ENCODE measurements at places on chromosomes 4 and X. TPM values are rescaled to one million over a fixed set of nuclear protein-coding genes. Genes with fewer than 3 reads are reported as not detected.

DNA sequence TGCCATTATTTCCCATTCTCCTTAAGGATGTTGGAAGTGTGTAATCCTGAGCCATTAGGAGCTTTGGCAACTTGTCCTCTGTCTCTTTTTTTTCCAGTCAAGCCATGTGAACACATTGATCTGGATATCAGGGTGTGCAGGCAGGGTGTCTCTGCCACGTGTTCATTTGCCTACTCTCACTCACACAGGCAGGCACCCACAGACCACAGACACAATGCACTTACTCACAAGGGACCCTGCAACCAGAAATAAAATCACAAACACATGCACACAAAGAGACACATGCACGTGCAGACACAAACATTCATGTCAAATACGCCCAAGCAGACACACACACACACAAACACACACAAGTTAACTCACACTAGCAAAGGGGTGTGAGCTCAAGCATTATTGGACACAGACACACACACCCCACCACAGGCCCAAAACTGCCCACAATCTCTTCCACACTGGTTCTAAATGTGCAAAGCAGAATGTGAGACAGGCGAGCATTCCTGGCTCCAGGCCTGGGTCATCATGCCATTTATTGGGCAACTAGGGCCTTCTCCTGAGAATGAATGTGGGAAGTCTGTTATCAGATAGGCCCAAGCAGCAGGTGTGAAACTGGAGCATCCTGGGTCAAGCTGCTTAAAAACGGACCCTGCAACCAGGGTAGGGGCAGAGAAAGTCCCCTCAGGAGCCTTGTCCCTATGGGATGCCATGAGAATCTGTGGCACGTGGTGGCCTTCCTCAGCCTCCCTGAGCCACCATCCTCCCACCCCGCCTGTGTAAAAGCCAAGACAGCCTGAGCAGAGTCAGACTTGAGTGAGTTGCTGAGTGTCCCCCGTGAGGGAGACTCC is 63.4 kb downstream of the NBDY start:
- H3K4me3 ChIP-seq: no peak overlapping the region
- DNase-seq: no peak
- no peaks in the 10 kb centered on the region for H3K4me1 ChIP-seq
- no peaks in the 10 kb centered on the region for H3K36me3 ChIP-seq
- H3K27me3 ChIP-seq: no peaks in the 10 kb centered on the region

DNA sequence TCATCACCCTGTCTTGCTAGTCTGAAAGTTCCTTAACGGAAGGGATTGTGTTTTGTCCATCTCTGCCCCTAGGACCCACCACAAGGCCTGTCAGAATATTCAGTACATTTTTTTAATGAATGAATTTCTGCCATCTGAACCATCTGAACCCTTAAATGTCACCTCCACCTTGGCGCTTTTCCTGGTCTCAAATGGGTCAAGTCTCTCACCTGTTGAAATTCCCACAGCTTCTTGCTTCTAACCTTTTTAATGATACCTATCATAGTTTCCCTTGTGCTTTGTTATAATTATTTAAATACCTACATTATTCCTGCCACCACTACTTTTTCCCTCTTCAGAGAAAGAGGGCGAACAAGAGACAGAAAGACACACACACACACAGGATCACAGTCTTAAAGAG is 48.0 kb downstream of the SHROOM4 start:
- no peaks in the 10 kb centered on the region for H3K36me3 ChIP-seq
- H3K4me3 ChIP-seq: no peak overlapping the region
- H3K4me1 ChIP-seq: no peaks in the 10 kb centered on the region
- H3K27me3 ChIP-seq: no peaks in the 10 kb centered on the region
- no peak for DNase-seq
- no peak overlapping the region for H3K27ac ChIP-seq

DNA sequence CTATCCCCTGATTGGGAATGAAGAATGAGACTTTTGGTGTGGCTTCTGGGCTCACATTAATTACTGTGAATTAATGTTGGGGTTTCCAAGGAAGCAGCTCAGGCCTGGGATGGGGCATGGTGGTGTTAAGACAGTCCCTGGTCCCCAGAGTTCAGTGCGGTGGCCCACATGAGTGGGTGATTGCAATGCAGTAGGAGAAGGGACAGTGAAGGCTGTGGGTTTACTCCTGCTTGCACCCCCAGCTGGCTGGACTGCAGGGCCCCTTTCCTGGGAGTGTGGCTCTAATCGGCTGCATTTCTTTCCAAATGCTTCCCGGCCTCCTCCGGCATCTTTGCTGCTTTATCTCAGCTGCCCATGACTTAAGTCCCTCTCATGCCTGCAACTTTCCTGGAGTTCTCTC is 28.2 kb upstream of the GPR78 start:
- no peaks in the 10 kb centered on the region for H3K4me1 ChIP-seq
- no peak for DNase-seq
- no peak overlapping the region for H3K4me3 ChIP-seq
- no peak overlapping the region for H3K27ac ChIP-seq

GRCh38 chrX:101708163-101708562 is 48.5 kb upstream of the ARMCX2 start:
- H3K27ac ChIP-seq: no peak overlapping the region
- H3K27me3 ChIP-seq: no peaks in the 10 kb centered on the region
- no peak overlapping the region for H3K4me3 ChIP-seq
- H3K4me1 ChIP-seq: no peaks in the 10 kb centered on the region
- no peaks in the 10 kb centered on the region for H3K36me3 ChIP-seq
- no peak for DNase-seq

GRCh38 chr4:3868211-3869173 is 102.3 kb downstream of the ADRA2C start:
- DNase-seq: no peak
- H3K27me3 ChIP-seq: peaks cover 4% of the 10 kb centered on the region
- no peaks in the 10 kb centered on the region for H3K4me1 ChIP-seq
- H3K4me3 ChIP-seq: no peak overlapping the region
- H3K36me3 ChIP-seq: no peaks in the 10 kb centered on the region

DNA sequence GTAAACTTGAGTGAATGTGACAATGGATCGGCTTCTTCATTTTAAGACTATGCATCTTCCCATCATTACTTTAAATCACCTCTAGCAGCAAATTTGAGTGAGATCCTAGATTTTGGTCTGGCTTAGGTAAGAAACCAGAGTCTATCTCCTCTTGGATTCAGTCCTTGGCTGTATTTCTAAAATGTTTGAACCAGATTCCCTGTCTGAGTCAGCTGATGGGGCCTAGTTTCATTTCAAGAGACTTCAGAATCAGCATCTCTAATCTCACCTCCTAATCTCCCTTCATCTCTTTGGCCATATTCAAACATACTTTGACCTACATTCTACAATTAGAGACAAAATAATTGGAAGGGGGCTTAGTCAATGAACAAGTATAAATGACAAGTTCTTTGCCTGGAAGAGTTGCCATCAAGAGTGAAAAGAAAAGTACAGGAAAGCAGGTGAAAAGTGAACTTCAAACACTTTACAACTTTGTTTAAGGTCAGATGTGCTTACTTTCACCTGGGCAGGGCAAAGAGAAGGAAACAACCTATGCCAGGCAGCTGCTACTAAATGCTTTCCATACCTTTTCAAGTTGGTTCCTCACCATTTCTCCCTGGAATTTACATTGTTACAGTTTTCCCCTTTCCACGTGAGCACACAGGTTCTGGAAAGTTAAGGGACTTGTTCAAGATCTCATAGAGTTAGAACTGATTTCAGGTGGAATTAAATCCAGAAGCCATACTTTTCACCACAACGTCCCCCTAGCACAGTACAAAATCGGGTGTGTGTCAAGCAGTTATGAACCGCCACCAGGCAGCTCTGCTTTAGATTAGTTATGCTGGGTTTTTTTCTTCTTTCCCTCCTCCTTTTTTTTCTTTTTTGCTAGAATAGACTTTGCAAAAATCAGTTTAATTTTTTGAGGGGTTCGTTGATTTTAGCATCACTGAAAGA is 30.7 kb upstream of the PITX2 start:
- no peaks in the 10 kb centered on the region for H3K36me3 ChIP-seq
- DNase-seq: no peak
- H3K4me3 ChIP-seq: no peak overlapping the region
- H3K4me1 ChIP-seq: no peaks in the 10 kb centered on the region
- no peak overlapping the region for H3K27ac ChIP-seq

- no peaks in the 10 kb centered on the region for H3K4me1 ChIP-seq
- peaks cover 4% of the 10 kb centered on the region for H3K36me3 ChIP-seq
- H3K27me3 ChIP-seq: no peaks in the 10 kb centered on the region
- H3K27ac ChIP-seq: peak overlapping the region; percentile 54
- H3K4me3 ChIP-seq: peak overlapping the region; percentile 68
Observed at GRCh38 chr4:88697141-88697540, 488 bp downstream of the NAP1L5 start.

GRCh38 chr4:128341634-128342033 is 54.0 kb upstream of the PGRMC2 start:
- H3K4me3 ChIP-seq: no peak overlapping the region
- H3K4me1 ChIP-seq: no peaks in the 10 kb centered on the region
- DNase-seq: no peak
- H3K27me3 ChIP-seq: no peaks in the 10 kb centered on the region

- no peak for DNase-seq
- H3K4me3 ChIP-seq: no peak overlapping the region
- H3K4me1 ChIP-seq: no peaks in the 10 kb centered on the region
- H3K27ac ChIP-seq: no peak overlapping the region
- H3K27me3 ChIP-seq: no peaks in the 10 kb centered on the region
Observed at GRCh38 chrX:10146346-10146745, 10.4 kb upstream of the CLCN4 start.

- no peak for DNase-seq
- H3K27ac ChIP-seq: no peak overlapping the region
- no peaks in the 10 kb centered on the region for H3K4me1 ChIP-seq
- no peaks in the 10 kb centered on the region for H3K36me3 ChIP-seq
- H3K4me3 ChIP-seq: no peak overlapping the region
- no peaks in the 10 kb centered on the region for H3K27me3 ChIP-seq
Observed at GRCh38 chrX:7149411-7149810, 1.5 kb upstream of the PUDP start.

- no peak for DNase-seq
- no peaks in the 10 kb centered on the region for H3K4me1 ChIP-seq
- no peaks in the 10 kb centered on the region for H3K27me3 ChIP-seq
- H3K27ac ChIP-seq: no peak overlapping the region
- no peak overlapping the region for H3K4me3 ChIP-seq
Observed at GRCh38 chr4:10057023-10057395, 35.7 kb upstream of the SLC2A9 start.

DNA sequence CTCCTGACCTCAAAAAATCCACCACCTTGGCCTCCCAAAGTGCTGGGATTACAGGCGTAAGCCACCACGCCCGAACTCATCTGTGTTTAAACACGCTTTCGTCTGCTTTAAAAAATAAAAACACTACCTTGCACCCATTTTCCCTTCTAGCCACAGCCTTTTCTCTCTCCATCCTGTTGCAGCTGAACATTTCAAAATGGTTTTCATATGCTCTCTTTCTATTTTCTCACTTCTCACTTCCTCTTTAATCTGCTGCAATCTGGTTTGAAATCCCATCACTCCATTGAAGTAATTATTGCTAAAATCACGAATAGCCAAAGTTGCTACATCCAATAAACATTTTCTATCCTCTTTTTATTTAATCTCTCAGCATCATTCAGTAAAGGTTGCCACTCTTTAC is 70.0 kb downstream of the DCHS2 start:
- H3K27ac ChIP-seq: no peak overlapping the region
- H3K4me1 ChIP-seq: no peaks in the 10 kb centered on the region
- no peak overlapping the region for H3K4me3 ChIP-seq
- H3K27me3 ChIP-seq: no peaks in the 10 kb centered on the region

GRCh38 chr4:88018466-88018865 is 11.0 kb downstream of the PKD2 start:
- H3K27me3 ChIP-seq: no peaks in the 10 kb centered on the region
- peak overlapping the region; percentile 94 for H3K27ac ChIP-seq
- H3K36me3 ChIP-seq: peaks cover 22% of the 10 kb centered on the region
- H3K4me1 ChIP-seq: peaks cover 66% of the 10 kb centered on the region
- peak overlapping the region; percentile 13 for H3K4me3 ChIP-seq

- no peaks in the 10 kb centered on the region for H3K27me3 ChIP-seq
- no peaks in the 10 kb centered on the region for H3K36me3 ChIP-seq
- H3K4me3 ChIP-seq: no peak overlapping the region
- no peak for DNase-seq
- no peaks in the 10 kb centered on the region for H3K4me1 ChIP-seq
- H3K27ac ChIP-seq: no peak overlapping the region
Observed at GRCh38 chr4:149799546-149799945, 16.1 kb downstream of the IQCM start.

The SHISA3 gene
- total RNA-seq: 23.6 TPM

The SLC6A8 gene
- 44.2 TPM for total RNA-seq

The DUSP9 gene
- not detected for total RNA-seq

The PABPC1L2B gene
- not detected for total RNA-seq

The MAGEB16 gene
- total RNA-seq: not detected

The RPA4 gene
- total RNA-seq: 0.43 TPM

The C4orf50 gene
- total RNA-seq: not detected

The PRSS12 gene
- not detected for total RNA-seq

The ERCC6L gene
- not detected for total RNA-seq
